ENCODE measurements at places on chromosomes 3 and 15. TPM values are rescaled to one million over a fixed set of nuclear protein-coding genes. Genes with fewer than 3 reads are reported as not detected.

EFCAB12 gene
- total RNA-seq: 1.1 TPM

CNTN3 gene
- 4.0 TPM for total RNA-seq

ATP13A5 gene
- not detected for total RNA-seq

TRPM1 gene
- 0.93 TPM for total RNA-seq

PPP1R14D gene
- not detected for total RNA-seq

MESP1 gene
- 16.0 TPM for total RNA-seq

- no peak for DNase-seq
These were observed 298.3 kb upstream of the TBL1XR1 start for GRCh38 chr3:177495566-177495965.

DNA sequence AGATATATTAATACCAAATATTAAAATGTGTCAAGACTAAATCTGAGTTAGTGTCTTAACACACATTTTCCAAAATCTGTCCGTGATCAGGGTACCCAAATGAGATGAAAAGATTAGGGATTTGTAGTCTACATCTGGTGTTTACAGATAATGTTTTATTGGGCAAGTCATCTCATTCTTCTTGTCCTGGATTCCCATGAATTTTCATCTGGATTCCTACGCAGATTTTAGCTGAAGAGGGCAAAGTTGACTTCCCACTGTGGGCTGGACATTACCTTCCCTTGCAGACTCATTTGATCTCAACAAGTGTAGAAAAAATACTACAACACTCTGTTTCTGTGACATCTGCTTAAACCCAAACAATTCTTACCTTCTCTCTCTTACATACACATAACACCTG lies 79.1 kb downstream of the CEP63 start:
- DNase-seq: no peak

DNA sequence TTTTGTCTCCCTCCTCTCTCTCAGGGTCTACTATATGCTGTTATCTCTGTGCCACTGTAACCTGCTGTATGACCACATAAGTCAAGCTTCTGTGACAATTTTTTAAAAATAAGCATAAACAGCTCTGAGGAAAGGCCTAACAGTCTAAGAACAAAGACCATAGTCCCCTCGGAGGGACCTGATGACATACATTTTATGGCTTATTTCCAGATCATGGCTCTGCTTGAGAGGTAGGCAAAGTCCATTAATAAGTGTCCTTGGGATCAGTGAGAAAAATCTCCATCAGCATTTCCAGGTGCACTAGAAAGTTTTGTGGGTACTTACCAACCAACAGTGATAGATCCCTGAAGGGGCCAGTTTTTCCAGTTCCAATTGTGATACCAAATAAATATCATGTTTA lies 123.8 kb downstream of the TNIK start:
- DNase-seq: no peak

DNA sequence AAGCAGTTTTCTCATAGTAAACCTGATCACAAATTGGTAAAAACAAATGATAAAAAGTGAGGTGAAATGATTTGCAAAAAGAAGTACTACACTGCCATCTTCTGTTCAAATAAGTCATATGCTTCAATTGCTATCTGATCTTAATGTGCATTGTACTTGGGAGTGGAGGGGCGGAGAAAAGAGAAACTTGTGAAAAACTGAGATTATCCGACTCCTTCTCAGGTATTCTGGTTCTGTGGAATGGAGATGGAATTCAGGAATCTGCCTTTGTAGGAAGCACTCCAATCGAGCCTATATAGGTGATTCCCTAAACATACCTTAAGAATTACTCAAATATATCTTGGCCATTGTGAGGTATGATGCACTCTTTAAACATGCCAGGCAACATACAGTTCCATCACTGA lies 180.6 kb downstream of the CHL1 start:
- no peak for DNase-seq

- no peak for DNase-seq
These were observed 958.8 kb upstream of the NR2F2 start for GRCh38 chr15:95371664-95372063.

DNA sequence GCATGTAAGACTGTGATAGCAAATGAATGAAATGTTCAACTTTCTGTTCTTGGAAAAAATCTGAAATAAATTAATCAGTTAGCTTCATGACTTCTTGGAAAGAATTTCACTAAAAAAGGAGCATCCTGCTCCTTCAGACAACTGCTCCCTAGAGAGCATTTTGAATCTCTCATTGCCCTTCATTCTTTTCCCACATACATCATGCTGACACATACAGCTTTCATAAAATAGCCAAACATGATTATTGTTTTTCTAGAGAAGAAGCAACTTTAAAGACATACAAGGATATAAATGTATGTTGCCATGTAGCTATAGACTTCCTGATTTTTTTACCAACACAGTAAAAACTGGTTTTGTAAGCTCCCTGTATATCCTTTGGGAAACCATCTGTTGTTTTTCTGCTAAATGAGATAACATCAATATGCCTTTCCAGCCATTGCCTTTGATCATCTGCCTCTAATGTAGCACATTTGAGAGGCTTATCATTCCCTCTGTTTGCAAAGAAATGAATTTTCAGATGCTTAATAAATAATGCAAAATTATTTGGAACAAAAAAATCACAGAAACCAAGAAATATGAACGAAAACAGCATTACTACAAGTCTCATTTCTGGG lies 248.2 kb upstream of the GPR149 start:
- no peak for DNase-seq

DNA sequence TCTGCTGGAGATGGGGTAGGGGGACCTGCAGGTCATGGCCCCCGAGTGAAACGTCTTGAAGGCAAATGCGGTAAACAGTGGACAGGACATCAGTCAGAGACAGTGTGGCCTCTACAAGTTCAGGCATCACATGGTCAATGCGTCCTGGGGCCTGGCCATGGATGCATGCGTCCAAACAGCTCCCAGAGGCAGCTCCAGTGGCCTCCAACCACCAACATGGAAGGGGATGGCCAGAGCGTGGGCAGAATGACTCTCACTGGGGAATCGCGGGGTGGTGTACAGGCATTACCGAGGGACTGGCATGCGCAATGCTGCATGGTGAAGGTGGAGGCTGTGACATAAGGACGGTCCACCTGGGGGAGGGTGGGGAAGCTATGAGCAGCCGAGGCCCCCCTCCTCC lies 35.6 kb upstream of the IQSEC1 start:
- no peak for DNase-seq

- DNase-seq: no peak
These were observed 540.8 kb upstream of the IL12A start for GRCh38 chr3:159447841-159448240.

DNA sequence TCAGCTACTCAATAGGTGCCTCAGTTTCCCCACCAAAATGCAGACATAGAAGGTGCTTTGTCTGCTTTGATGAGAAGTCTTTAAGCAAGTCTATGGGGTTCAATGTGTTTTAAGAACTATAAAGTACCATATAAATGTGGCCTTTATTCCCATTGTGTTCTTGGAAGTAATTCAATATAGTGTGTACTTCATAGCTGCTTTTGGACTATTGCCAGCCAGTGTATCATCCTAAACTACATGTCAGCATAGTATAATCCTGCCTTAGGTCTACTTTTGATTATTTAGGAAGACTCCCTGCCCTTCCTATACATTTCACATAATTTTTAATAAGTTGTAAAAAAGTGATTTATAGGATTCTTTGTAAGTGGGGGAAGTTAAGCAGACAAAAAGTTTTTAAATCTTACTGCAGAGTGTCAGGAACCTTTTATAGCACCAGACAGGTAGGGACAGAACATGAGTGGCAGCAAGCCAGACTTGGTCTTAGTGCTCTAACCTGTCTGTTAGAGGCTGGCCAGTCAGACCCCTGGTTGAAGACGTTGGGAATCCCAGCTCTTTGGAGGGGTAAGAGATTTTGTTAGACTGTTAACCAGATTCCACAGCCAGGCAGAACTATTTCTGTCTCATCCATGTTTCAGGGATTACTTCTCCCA lies 48.4 kb downstream of the MLH1 start:
- DNase-seq: no peak

DNA sequence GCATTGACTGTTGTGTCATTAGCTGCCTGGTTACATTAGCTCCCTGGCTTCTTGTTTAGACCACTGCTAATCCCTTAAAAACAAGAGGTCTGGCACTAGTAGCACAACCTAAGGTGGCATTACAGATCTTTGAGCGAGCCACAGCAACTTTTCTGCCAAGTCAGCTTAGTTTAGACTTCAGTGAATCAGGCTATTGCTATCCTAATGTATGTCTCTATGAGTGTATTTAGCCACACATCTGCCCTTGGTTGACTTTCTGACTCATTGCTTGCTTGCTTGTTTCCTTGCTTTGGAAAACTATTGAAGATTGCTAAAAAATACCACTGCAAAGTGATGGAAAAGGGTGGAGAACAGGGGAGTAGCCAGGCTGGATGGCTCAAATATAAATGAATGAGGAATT lies 50.2 kb downstream of the CHP1 start:
- no peak for DNase-seq

GRCh38 chr3:72032441-72033135 lies 247.6 kb upstream of the PROK2 start:
- DNase-seq: no peak

DNA sequence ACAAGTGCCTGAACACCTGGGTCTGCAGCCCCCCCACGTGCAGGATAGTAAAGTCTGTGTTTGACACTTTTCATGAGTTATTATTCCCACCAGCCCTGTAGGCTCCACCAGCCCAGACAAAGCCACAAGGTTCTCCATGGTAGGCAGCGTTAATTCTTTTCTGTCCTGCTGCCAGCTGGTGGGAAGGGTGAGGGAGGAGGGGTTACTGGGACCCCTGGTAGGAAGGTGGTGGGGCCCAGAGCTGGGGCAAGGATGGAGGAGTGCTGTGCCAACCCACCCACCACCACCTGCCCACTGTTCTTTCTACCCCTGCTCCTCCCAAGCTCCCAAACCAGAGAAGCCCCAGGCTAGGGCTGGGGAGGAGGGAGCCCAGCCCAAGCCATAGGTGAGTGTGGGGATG lies 20.8 kb upstream of the SEMA3F start:
- no peak for DNase-seq

DNA sequence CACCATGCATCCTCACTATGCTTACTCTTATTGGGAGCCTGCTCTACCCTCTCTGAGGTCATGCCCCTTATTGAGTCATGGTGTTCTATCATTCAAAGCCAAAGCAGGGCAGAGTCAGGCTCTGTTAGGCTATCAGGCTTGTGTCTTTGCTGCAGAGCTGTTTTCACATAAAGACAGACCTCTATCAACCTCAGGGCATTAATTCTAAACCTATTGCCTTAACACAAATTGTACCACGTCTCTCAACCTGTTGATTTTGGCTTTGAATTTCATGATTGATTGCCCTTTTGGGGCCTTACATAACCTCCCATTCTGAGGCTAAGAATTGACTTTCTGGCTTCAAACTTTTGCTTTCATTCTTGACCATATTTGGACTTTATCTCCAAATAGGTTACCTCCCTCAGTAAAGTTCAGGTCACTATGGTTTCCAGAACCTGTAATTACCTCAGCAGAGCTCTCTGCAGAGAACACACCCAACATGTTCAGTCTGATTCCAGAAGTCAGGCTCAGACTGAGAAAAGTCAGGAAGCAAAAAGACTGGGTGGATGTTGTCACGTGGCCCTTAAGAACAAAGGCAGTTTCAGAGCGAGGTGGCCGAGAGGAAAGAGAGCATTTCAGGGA lies 221.4 kb upstream of the NANOGP8 start:
- DNase-seq: no peak
